D721Med (cell line): ENCODE measurements at places on chromosomes 11 and 22.

GRCh38 chr11:72114570-72114969 lies 2.1 kb upstream of the ANAPC15 start:
- DNase-seq: no peak

DNA sequence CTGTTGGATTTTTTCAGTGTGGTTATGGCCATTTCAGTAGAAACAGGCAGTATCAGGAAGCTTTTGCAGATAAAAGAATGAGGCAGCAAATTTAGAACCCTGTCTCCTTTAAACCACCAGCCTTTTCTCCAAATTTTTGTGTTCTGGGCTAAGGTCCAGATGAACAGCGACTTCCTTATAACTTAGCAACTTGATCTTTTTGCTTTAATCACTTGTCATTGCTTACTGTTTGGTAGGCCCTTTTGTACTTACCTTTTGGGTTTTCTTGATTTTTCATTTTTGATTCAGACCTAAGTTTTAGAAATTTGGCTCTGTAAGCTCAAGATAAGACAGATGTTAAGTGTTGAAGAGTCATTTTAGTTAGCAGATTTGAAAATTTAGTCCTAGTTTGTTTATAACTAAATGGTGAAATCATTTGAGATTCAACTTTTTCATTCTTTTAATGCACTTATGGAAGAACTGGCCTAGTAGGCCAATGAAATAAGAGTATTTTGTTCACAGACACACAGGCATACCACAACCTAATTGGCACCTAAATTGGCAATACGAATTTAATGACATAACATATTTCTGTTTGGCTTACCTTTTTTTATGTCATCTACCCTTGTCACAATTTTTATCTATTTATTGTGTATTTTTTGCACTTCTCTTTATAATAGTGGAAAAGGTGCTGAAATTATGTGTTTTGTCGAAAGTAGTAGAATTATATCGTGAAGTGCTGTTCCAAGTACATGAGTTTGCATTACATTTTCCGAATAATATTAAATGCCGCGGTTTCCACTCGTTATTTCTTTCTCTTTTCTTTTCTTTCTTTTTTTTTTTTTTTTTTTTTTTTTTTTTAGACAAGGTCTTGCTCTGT lies 2.1 kb downstream of the RTN3 start:
- no peak for DNase-seq

DNA sequence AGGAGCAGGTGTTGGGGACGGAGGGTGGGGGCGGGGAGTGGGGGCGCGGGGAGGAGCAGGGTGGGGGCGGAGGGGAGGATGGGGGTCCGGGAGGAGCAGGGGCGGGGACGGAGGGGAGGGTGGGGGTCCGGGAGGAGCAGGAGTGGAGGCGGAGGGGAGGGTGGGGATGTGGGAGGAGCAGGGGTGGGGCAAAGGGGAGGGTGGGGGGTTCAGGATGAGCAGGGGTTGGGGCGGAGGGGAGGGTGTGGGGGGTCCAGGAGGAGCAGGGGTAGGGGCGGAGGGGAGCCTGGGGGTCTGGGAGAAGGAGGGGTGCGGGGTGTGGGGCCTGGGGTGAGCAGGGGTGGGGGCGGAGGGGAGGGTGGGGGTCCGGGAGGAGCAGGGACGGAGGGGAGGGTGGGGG lies 17.1 kb downstream of the CRELD2 start:
- DNase-seq: no peak

- DNase-seq: no peak
These were observed 159.6 kb upstream of the E2F8 start for GRCh38 chr11:19400296-19400695.

DNA sequence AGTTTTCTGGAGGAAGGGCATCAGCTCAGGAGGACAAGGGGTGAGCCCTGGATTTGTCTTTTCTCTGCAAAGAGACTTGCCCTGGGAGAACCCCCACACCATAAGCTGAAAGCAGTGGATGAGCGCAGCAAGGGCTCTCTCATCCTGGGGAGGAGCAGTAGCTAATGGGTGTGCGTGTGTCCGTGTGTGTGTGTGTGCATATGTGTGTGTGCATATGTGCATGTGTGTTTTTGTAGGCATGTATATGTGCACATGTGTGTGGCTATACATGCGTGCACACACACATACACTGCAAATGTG lies 45.3 kb downstream of the SMIM38 start:
- no peak for DNase-seq

DNA sequence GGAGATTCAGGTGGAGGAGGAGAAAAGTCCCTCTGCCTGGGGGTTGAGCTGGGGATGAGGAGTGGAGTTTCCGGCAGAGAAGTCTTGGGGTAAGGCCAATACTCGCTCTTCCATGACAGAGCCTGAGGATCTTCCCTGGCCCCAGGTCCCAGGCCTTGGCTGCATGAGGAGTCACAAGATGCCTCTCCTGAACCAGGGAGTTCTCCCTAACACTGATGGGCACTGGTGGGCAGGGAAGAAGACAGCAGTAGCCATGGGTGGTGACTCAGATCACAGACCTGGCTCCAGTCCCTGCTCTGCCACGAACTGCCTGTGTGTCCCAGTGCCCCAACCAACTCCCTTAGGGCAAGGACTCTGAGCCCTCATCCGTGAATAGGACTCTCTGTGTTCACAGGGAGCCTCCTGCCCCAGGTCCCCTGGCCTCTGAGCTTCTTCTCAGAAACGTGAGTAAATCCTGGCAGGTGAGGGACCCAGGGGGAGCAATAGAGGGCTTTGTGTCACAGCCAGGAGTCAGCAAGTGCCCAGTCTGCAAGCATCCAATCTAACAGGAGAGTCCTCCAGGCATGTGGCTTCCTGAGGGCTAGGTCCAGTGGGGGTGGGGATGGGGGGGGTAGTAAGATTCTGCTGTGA lies 45.5 kb upstream of the FTH1 start:
- DNase-seq: no peak

- DNase-seq: no peak
These were observed 370.6 kb upstream of the MPPED2 start for GRCh38 chr11:30956751-30957150.

- no peak for DNase-seq
These were observed 13.1 kb downstream of the NPTXR start for GRCh38 chr22:38830845-38831108.

GRCh38 chr11:128158860-128159259 lies 428.5 kb downstream of the ETS1 start:
- DNase-seq: no peak

- no peak for DNase-seq
These were observed 851 bp downstream of the SPTBN2 start for GRCh38 chr11:66728038-66728692.

DNA sequence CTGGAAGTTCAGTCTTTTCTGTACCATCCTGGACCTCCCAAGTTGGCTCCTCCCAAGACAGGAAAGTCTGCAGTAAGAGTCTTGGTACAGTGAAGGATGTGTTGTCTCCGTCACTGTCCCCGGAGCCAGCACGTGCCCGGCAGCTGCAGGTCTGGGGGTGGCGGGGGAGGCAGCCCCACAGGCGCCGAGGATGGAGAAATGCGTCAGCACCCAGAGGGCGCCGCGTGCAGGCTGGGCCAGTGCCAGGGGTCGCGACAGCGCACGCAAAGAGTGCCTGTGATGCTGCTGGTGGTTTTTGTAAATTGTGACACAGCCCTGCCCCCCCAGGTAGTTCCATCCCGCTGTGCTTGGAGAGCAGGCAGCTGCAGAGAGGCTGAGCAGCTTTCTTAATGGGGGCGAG lies 1200.5 kb downstream of the BRD1 start:
- DNase-seq: no peak

GRCh38 chr22:50544078-50544745 lies 1.5 kb upstream of the KLHDC7B start:
- no peak for DNase-seq

DNA sequence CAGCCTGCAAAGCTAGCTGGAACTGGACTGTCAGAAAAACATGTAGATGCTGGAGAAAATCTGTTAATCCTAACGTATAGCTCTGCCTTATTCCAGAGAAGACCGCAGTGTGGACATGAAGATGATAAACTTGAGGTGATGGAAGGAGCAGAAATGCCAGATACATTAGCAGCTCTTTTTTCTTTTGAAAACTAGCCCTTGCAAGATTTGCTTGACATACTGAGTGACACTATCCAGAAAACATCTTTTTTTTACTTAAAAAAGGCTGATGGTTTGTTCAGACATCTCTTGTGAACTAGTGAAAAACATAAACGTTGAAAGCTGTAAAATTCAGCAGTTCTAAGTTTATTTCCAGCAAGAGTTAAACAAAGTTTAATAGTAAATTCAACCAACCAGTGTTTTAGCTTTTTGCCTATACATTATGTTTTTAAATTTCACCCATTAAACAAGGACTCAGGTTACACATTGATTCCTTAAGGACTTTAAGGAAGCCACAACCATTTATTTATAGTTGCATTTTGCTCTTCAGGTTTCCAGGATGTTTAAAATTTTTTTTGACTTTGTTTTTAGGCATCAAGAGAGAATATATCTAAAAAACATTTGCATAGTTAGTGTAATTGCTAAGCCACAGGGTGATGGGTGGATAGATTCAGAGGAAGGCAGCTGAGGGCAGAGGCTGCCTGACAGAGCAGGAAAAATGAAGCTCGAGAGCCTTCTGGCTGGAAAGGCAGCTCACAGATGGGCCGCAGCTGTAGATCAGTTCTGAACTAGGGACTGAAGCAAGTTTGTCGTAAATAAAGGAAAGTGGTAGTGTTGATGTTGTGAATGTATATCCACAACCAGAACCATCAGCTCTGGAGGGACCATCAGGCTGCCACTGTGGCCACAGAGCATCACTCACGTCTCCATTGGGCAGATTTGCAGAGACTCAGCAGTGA lies 9.5 kb downstream of the SNAP29 start:
- DNase-seq: no peak

- DNase-seq: no peak
These were observed 52.1 kb upstream of the TCF20 start for GRCh38 chr22:42322562-42322926.

DNA sequence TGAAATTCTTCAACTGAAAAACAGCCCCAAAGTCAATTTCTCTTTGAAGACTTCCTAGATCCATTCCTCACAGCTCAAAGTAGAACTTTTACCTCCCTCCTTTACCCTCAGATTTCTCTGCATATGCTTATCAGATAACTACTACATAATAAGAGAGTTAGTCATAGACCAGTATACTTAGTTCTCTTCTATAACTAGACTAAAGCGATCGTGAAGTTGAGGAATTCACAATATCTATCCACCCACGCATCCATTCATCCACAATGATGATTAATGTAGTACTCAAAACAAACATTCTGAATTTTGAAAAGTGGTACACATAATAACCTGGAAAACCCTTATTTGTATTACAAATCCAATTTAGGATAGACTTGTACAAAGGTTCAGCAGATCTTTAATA lies 800.9 kb upstream of the TENM4 start:
- no peak for DNase-seq

DNA sequence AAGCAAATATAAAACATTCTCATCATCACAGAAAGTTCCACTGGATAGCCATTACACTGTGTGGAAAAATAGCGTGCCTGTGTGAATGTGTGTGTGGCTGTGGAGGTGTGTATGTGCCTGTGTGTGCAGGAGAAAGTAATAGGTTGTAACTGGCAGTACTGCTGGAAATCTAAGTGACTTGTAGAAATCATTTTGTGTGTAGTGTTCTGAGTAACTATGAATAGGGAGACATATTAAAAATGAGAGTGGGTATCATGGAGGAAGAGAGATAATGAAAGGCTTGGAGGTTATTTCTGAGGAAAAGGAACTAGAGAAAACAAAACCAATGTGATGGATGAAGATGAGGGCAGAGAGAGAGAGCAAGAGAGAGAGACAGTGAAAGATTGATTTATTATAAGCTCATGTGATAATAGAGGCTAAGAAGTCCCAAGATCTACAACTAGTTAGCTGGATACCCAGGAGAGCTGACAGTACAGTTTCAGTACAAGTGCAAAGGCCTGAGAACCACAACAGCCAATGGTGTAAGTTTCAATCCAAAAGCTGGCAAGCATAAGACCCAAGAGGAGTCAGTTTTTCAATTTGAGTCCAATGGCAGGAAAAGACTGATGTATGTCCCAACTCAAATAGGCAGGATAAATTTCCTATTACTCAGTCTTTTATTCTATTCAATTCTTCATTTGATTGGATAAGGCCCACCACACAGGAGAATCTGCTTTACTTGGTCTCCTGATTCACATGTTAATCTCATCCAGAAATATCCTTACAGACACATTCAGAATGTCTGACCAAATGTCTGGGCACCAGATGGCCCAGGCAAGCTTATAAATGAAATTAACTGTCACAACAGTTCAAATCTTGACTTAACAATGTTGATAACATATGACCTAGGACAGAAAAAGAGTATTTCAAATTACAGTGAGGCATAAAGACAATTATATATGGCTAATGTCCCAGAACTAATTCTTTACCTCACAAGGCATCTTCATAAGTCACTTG lies 14.9 kb downstream of the KBTBD3 start:
- no peak for DNase-seq

- DNase-seq: no peak
These were observed 66.9 kb downstream of the TBC1D22A start for GRCh38 chr22:46829117-46829891.

- DNase-seq: no peak
These were observed 13.1 kb upstream of the TMEM123 start for GRCh38 chr11:102465696-102466095.
